Stimulated activated CD4-positive, alpha-beta T cell treated with anti-CD3 and anti-CD28 coated beads, Interleukin-2, amount 100 ng/mL, for 4 hours (primary cell): ENCODE measurements at places on chromosomes 6 and 20.

GRCh38 chr20:48716086-48716485 is 111.7 kb downstream of the PREX1 start:
- peak; percentile 11 for DNase-seq

- DNase-seq: no peak
These were observed 219.8 kb downstream of the ZDHHC14 start for GRCh38 chr6:157600807-157601206.

GRCh38 chr6:121691126-121691551 is 255.7 kb downstream of the GJA1 start:
- DNase-seq: no peak

DNA sequence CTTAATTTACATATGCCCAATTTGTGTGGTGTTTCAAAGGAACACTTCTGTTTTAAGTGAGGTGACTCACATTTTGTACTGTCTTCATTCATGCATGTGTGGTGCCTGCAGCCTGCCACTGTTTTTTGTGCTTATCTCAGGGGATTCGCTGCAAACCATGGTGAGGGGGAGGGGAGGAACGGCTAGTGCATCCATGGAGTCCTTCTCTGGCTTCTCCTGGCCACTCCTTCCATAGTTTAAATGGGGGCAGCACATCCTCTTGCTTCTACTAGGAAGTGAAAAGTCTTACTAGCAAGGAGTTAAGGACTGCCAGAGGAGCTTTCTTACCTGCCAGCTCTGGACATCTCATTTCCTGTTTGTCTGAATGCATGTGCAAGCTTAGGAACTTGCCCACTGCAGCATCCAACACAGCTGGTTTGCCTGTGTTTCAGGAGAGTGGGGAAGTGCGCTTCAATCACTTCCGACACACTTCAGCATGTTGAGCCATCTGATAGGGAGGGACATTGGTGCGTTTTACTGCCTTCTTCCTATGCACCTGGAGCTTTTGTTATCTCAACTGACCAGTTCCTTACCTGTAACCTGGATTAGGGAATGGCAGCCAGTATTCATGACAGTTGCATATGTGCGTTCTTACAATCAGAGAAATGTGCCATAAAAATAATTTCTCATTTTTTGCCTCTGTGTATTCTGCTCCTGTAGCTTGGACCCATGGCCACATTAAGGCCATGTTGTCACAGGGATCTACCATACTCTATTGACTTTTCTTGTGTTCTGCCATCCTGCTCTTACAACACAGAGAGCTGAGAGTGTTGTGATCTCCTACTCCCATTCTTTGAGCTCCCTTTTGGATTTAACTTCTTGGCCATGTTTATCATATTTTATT is 211.3 kb downstream of the ARID1B start:
- DNase-seq: no peak

DNA sequence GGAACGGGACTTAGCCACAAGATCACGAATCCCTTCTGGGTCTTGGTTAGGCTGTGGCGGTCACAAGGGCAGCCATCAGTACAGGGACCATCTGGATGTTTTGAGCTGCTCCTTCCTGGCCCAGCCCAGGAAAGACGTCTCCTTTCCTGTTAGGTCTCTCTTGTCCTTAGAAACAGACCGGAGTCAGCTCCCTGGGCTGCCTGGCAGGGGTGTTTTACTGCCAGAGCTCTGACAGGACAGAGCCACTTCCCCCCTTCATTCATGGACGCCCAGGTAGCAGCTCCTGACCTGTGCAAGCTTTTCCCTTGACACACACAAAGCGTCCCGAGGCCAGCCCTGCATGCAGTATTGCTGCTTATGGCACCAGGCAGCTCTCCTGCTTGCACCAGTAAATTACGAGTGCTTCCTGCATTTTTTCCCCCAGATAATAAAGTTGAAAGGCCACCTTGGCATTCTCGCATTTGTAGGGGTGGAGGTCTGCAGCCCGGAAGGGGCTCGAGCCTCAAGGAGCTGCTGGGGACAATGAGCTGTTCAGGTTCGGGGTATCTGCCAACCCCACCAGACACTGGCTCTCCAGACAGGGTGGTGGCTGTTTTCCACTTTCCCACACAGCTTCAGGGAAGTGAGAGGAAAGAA is 87.4 kb downstream of the NOL4L start:
- no peak for DNase-seq
